ENCODE measurements at places on chromosomes 4 and X. TPM values are rescaled to one million over a fixed set of nuclear protein-coding genes. Genes with fewer than 3 reads are reported as not detected.

The ARSD gene
- 11.7 TPM for total RNA-seq

The TLR7 gene
- not detected for total RNA-seq

GRCh38 chrX:431056-431455, 44.3 kb upstream of the PPP2R3B start:
- DNase-seq: no peak

The SRPX2 gene
- 36.7 TPM for total RNA-seq

GRCh38 chrX:28016823-28017222, 35.6 kb upstream of the DCAF8L1 start:
- no peak for DNase-seq

GRCh38 chr4:65416891-65417290, 253.4 kb downstream of the EPHA5 start:
- no peak for DNase-seq

The NEXMIF gene
- not detected for total RNA-seq

The GAGE12F gene
- total RNA-seq: not detected

GRCh38 chrX:23383411-23383810, 48.8 kb downstream of the PTCHD1 start:
- DNase-seq: peak; percentile 71

Data from GM23248 (cell line).